HFFc6 (cell line): ENCODE measurements at places on chromosomes 6 and 20. TPM values are rescaled to one million over a fixed set of nuclear protein-coding genes. Genes with fewer than 3 reads are reported as not detected.

DNA sequence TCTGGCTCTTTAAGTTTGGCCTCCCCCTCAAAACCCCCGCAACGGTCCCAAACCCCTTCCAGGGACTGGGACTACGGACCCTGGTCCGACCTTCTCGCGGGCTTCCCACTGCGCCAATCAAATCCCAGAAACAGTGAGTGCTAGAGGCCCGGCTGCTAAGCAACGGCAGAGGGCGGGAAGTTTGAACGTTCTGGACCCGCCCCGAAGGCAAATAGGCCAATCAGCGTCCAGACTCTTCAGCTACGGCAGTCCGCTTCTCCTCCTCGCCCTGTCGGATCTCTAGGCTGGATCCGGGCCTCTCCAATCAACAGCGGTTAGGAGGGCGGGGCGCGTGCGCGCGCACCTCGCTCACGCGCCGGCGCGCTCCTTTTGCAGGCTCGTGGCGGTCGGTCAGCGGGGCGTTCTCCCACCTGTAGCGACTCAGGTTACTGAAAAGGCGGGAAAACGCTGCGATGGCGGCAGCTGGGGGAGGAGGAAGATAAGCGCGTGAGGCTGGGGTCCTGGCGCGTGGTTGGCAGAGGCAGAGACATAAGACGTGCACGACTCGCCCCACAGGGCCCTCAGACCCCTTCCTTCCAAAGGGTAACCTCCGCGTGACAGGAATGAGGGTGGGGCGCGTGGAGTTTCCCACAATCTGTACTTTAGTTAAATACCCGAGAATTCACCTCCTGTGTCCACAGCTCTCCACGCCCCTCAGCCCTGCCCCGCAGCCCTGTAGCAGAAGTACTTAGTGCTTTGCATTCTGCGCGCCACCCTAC lies at the start of gene MSH5:
MSH5 (plus strand) TSS at position 367 of the 758 bp plus-strand sequence. CDS start 462 bp downstream, outside the sequence.
- peak; percentile 99 for DNase-seq

Gene PTCRA
- not detected in 3 replicates for total RNA-seq

GRCh38 chr20:35199740-35200139 lies 26.8 kb upstream of the MMP24 start:
- DNase-seq = peak; percentile 58

Gene COL19A1
- total RNA-seq = not detected in 3 replicates

DNA sequence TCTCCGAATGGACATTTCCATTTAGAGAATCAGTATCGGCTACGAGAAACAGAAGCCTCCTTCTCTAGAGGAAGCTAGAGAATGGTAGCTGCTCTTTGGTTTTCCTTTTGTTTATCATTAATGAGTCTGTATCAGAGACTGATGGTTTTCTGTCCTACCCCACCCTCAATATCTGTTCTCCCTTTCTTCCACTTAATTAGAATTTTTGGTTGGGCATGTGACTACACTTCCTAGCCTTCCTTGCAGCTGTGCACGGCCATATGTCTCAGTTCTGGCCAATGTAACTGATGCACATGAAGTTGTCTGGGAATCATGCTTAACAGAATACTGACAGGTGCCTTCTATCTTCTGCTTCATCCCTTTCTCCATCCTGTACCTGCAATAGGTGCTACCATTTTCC lies 19.0 kb downstream of the RNF24 start:
- DNase-seq = no peak

- no peak for DNase-seq
Measured at GRCh38 chr6:11485271-11485670, 52.3 kb upstream of the TMEM170B start.

DNA sequence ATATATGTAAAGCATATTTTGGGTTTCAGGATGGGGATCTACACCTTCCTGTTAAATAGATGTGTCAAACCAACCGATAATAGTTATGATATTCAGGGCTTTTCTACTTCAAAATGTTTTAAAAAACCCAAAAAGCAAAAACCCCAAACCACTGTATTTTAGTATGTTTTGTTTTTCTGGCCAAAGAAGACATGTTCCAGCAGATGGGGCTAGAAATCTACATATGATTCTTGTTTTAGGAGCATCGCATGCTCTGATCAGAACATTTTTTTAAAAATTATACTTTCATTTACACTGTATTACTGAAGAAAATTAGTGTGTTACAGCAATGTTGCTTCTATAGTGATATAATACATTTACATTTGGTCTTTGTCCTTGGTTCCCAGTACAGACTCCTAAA lies 11.0 kb downstream of the RMND1 start:
- no peak for DNase-seq

Gene KIAA0408
- total RNA-seq = 0.55 and 2.1 TPM in 2 replicates

GRCh38 chr20:38238829-38239228 lies 21.7 kb downstream of the KIAA1755 start:
- no peak for DNase-seq

DNA sequence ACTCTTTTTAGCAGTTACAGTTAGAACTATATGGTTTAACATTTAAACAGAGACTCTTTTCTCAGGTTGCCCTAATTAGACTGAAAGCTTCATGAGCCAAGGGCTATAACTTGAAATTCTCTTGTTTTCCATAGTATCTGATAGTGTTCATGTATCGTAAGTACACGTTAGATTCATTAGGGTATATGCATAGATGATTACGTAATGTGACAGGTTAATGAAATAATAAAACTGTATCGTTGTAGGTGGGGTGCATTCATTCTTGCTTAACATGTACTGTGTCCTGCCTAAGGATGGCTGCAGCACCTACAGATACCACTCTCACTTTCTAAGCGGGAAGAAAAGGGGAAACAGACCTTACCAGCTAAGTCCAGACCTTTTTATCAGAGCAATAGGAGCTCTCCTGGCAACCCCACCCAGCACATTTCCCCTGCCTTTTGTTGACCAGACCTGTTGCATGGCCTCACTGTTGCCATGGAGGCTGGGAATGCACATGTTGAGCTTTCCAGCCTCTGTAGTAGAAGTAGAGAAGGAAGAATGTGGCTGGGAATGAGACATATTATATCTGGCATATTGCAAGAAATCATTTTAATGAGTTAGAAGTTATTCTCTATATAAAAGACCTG lies 83.0 kb downstream of the MAP3K4 start:
- no peak for DNase-seq

- DNase-seq = no peak
Measured at GRCh38 chr6:105489216-105489530, 86.3 kb upstream of the PREP start.

DNA sequence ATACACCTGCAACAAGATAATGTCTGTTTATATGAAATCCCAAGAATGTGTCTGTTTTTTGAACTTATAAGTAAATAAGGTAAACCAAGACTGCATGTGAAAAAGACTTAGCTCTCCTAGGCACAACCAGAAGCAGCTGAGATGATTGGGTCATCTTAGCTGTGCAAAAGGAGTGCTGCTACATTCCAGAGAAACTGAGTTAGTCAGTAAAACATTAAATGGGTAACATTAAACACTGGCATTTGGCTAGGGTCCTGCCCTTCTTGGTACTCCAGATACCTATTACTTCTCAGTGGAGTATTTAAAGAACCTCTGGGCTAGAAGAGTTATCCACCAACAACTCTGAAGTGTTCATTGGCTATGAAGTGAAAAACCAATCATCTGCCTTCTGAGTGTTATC lies 47.8 kb downstream of the ILRUN start:
- no peak for DNase-seq

DNA sequence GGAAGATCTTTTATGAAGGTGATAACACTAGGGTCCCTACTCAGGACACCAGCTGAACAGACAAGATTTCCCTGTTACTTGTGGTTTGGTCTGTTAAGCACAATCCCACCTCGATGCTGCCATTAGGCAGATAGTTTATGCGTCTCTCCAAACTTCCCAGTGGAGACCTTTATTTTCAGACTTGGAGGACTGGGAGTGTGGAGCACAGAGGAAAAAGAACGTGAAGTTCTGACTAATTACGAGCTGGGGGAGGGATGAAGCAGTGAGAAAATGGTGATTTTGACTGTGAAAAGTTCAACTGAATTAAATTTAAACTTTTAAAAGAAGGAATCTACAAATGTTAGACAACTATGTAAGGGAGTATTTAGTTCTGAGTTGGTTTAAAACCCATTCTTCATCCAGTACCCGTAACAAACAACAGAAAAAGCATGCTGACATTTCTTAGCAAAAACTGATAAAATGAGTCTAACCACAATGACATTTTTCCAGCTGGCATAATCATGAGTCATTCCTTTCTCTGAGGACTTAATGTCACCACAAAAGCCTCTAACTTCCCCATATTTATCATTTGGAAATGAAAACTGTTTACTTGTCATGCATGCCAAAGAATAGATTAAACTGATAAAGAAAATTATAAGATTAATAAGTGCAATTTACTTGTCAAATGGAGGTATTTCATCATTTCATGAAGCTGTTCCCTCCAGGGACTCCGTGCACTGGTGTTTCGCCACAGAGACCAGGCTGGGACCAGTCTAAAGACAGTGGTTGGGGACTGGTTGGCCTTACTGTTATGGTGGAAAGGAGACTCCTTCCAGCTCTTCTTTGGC lies 113.3 kb upstream of the SSTR4 start:
- peak; percentile 53 for DNase-seq

Gene CBLN4
- total RNA-seq = not detected in 3 replicates

DNA sequence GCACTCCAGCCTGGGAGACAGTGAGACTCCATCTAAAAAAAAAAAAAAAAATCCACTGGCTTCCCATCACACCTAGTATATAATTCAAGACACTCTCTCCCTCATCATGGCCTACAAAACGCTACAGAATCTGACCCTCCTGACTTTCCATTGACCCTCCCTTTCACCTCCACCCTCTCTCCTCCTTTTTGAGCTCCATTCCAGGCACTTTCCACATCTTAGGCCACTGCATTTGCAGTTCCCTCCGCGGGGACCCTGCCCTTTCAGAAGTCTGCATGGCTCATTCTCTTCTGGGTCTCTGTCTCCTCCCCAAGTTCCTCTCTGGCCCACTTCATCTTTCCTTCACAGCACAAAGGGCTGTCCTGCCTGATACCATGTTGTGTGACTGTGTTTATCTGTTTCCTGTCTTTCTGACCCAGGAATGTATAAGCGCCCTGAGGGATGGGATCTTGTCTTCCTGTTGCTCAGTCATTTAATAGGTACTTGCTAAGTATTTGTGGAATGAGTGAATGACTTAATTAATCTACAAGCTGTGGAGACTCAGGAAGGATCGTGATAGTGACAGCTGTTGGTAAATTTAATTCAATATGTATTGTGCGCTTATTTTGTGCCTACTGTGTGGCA lies 35.2 kb downstream of the NCR2 start:
- peak; percentile 12 for DNase-seq

Gene NOX3
- total RNA-seq = not detected in 3 replicates

DNA sequence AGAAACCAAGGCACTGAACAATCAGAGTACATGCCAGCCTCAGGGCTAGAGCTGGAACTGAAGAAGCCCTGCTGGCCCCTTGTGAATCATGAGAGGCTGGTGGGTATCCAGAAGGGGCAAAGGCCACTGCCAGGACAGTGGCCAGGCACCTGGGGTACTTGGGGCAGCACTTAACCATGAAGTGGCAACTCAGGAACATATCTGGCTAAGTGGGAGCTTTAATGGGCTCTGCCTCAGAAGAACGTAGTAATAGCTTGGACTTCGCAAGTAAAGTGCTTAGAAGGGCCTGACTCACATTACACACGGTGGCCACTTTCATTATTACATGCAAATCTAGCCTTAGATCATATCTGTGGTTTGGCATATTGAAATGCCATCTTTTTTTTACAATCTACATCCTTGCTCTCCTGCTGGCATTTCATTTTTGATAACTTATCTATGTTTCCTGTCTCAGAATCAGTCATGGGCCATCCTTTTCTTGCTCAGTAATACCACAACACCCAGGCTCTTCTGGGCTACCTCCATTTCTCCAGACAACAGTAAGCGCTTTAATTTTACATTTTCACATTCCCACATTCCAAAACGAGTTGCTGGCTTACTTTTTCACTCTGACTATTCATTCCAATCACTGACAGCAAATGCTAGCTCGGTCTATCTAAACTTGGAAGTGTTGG lies 21.6 kb downstream of the NAPB start:
- peak; percentile 58 for DNase-seq
